ENCODE measurements at places on chromosomes 5 and 9. TPM values are rescaled to one million over a fixed set of nuclear protein-coding genes. Genes with fewer than 3 reads are reported as not detected.

- H3K27ac ChIP-seq: no peak overlapping the region
- no peaks in the 10 kb centered on the region for H3K4me1 ChIP-seq
- no peak overlapping the region for H3K4me3 ChIP-seq
- no peak for DNase-seq
Observed at GRCh38 chr9:120820095-120820494, 22.6 kb downstream of the PSMD5 start.

DNA sequence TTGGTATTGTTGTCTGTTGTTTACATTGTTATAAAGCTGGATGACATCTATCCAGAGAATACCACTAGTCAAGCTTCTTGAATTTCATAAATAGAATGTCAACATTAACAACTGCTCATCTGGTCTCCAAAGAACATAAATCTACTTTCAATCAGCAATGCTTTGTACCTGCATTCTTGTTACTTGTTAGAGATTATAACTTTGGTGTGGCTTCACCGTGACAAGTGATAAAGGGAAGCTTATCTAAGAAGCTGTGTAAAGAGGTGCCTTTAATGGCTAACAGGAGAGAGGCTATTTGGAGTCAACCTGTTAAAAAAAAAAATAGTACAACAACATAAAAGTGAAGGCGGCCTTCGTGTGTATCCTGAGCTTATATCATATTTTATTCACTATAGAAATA lies 41.8 kb downstream of the MUSK start:
- H3K4me3 ChIP-seq: no peak overlapping the region
- DNase-seq: no peak
- H3K36me3 ChIP-seq: no peaks in the 10 kb centered on the region
- no peak overlapping the region for H3K27ac ChIP-seq
- H3K27me3 ChIP-seq: no peaks in the 10 kb centered on the region

- no peaks in the 10 kb centered on the region for H3K36me3 ChIP-seq
- H3K27me3 ChIP-seq: no peaks in the 10 kb centered on the region
- no peak for DNase-seq
- H3K4me1 ChIP-seq: no peaks in the 10 kb centered on the region
- no peak overlapping the region for H3K27ac ChIP-seq
Observed at GRCh38 chr9:83012168-83012921, 50.6 kb downstream of the RASEF start.

GRCh38 chr9:82148901-82149461 lies 160.4 kb downstream of the SPATA31D1 start:
- H3K27me3 ChIP-seq: no peaks in the 10 kb centered on the region
- H3K4me3 ChIP-seq: no peak overlapping the region
- no peaks in the 10 kb centered on the region for H3K36me3 ChIP-seq
- no peaks in the 10 kb centered on the region for H3K4me1 ChIP-seq
- no peak overlapping the region for H3K27ac ChIP-seq

Gene CER1
- not detected for total RNA-seq

Gene CCDC107
- total RNA-seq: 10.2 TPM
